ENCODE measurements at places on chromosomes 7 and 10.

DNA sequence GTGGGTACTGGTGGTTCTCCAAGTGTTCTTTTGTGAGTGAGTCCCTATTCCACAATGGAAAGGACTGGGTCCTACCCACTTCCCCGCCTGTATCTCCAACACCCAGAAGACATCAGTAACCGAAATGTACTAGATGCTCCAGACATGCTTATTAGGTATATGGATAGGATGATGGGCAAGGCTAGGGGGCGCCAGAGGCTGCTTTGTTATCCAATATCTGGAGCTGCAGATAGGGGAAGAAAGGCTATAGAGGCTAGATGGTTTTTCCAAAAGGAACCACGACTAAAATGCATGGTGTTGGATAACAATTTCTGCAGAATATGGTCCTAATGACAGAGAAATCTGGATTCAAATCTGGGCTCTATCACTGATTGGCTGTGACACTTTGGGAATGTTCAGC is 56.2 kb upstream of the TM9SF3 start:
- peak; percentile 25 for DNase-seq

DNA sequence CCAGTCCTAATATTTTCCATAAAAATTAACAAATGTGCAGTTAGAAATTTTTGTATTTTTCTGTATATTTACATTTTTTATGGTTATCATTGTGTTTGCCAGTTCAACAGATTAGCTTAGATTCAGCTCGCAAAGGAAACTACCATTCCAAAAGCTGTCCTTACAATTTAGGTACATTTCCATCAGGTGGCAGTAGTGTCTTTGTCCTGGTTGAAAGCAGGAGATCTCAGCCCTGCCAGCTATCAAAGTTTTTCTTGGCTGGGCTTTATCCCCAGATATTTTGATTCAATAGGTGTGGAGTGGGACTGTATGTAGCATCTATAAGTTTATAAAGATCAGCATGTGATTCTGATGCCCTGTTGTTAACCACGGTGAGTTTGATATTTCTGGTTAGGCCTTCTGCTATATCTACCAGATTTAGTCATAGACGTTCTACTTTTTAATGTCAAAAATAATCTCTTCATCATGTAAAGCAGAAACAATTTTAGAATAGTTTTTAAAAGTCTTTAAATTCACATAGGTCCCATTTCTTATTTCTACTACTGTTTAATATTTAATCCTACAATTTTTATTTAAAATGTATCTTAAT is 15.5 kb upstream of the ICA1 start:
- no peak for DNase-seq

- DNase-seq, result peak; percentile 52
Measured at GRCh38 chr10:6014241-6014761, 37.0 kb upstream of the IL15RA start.

DNA sequence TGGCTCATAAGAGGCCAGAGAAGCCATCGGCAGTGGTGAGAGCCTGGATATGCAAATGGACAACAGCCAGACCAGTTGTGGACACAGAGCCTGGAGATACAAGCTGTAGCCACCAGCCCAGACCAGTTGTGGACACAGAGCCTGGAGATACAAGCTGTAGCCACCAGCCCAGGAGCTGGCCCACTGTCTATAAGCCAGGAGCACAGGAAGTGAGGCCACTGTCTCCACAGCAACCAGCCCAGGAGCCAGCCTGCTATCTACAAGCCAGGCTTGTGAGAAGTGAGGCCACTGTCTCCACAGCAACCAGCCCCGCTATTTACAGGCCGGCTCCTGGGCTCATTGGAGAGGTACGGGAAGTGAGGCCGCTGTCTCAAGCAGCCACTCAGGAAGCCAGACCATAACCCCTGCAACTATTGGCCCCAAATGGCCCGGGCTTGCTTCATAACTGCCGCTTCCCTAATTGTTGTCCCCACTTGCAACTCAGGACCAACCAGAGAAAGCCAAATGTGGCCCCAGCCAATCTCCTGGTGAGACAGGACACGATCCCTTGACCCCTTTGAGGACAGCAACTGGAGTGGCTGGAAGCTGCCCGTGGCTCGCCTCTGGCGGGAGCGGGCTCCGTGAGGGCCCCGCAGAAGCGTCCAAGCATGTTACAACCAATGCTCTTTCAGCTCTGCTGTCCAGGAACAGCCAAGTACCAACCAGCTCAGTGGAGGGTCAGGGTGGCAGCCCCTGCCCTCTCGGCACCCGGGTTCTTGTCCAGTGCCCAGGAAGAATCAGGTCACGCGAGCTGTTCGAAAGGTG is 44.1 kb upstream of the CNPY1 start:
- DNase-seq, result peak; percentile 12

DNA sequence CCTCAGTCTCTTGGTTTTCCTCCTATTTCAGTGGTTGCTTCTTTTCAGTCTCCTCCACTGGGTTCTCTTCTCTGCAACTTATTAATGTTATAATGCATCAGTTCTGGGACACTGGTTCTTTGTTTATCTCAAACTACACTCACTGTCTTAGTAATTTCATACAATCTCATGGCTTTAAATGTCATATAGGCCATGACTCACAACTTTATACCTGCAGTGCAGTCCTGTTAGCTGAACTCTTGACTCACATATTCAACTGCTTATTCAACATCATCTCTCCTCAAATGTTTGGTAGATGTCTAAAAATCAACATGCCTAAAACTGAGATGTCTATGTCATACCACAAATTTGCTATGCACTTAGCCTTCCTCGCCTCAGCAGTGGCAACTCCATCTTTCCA is 101.2 kb upstream of the PALS2 start:
- DNase-seq, result no peak
